ENCODE measurements at places on chromosomes 3 and 15.
A peak's percentile ranks its signal among the peaks of the same experiment; 100 is the strongest.

DNA sequence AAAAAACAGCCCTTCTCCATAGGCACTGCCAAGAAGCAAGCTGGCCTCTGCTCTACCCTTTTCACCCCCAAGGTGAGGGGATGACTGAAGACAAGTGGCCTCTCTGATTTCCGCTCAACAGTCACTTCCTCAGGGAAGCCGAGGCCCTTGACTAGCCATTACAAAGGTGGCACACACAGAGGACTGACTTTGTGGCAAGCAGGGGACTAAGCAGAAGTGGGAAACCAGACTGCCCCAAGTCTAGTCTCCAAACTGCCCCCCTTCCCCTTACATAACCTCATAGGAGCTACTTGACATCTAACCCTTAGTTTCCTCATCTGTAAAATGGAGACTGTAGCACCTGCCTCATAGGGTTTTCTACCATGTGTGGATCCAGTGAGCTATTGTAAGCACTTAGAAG, 118.9 kb downstream of the FOXP1 start:
- no peak for DNase-seq

- DNase-seq = no peak
Measured at GRCh38 chr3:57923752-57924151, 84.5 kb upstream of the FLNB start.

DNA sequence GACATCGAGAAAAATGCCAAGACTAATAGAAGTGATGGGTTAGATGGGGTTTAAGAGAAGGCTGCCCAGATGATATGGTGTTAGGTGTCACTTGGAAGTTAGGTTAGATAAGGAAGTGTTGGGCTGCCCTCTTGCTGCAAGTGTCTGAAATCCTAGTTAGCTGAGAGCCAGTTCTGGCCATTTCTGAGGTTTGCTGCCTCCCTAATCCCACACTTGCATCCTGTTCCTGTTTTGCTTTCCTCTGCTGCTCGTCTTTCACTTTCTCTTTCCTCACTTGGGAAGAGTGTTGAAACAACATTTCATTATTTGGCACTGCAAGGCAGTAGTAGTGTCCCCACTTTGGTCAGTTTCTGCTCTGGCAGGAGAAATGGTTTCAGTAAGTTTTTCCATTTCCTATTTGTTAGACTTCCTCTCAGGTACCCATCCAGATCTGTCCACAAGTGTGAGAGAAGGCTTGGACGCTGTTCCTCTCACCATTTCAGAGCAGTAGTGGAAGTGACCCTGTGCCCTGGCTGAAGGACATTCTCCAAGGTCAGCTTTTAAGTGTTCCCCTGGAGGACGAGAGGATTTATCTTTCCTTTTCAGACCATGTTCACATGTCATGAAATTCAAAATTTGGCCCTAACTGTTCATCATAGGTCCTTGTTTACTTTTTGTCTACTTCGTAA, 93.3 kb downstream of the ADAMTSL3 start:
- peak; percentile 7 for DNase-seq

DNA sequence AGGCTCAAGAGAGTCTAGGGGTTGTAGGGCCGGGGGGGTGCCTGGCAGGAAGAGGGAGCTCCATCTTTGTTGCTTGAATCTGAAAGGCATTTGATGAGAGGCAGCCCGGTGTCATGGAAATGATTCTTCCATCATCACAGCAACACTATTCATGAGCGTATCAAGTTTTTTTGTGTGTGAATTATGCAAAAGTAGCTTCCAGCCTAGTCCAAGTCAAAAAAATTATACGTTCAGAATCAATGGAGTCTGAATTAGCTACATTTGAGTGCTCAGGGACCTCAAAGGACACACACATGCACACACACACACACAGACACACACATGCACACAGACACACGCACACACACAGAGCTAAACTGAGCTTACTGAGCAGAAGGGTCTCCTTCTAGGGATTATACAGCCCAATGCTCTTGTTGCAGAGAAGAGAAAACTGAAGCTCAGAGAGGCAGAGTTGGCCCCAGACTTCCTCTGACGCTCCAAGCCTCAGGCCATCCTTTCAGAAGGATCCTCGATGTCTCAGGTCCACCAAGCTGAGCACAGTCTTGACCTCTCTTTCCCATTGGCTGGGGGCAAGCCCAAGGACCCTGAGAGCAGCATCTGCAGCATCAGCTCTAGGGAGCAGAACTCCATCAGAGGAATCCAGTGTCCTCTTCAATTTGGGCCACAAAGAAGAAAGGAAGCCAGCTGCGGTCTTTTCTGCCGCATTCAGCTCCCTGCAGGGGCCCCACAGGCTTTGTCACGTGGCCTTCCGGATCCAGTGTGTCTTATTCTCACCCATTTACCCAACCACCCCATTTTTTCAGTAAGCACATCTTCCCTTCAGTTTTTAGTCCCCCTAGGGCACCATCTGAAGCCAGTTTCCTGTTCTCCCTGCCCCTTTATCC, 228.0 kb downstream of the UACA start:
- DNase-seq = no peak

GRCh38 chr3:196139281-196139680, 57.4 kb upstream of the TFRC start:
- DNase-seq = no peak
